SK-N-MC (cell line): ENCODE measurements at places on chromosomes 4 and X.

GRCh38 chr4:107870916-107871786, 46.4 kb downstream of the SGMS2 start:
- DNase-seq = no peak

GRCh38 chrX:11321986-11322385, 28.8 kb downstream of the AMELX start:
- DNase-seq = no peak

- no peak for DNase-seq
These were observed 78.7 kb downstream of the WDFY3 start for GRCh38 chr4:84887824-84888223.

DNA sequence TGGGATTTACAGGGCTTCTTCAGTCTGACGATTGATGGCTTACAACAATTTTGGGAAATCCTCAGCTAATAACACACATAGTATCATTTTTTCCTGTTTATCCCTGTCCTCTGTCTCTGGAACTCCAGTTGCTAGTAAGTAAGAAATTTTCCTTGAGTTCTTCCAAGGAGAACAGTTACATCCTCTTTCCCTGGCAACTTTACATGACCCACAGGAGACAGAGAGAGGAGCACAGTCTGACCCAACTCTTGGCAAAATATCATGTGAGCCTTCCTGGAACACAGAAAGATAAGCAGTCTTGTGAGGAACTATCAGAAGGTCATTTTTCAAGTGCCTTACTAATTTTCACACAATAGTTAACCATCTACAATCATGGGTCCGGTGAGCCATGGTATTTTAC, 578.7 kb upstream of the PABPC4L start:
- no peak for DNase-seq

DNA sequence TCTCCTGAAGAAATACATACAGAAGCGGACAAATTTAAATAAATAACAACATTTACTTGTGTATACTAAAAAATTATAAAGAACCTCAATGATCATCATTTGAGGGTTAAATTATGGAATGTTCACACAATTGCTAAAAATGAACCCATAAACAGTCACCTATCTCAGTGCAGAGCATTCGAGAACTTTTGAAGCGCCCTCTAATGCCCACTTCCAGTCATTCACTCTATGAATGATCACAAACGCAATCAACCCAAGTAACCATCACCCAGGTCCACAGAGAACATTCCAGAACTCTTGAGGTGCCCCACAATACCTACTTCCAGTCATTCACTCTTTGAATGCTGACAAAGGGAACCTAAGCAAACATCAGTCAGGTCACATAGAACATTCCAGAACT, 103.5 kb upstream of the PLAC1 start:
- no peak for DNase-seq

DNA sequence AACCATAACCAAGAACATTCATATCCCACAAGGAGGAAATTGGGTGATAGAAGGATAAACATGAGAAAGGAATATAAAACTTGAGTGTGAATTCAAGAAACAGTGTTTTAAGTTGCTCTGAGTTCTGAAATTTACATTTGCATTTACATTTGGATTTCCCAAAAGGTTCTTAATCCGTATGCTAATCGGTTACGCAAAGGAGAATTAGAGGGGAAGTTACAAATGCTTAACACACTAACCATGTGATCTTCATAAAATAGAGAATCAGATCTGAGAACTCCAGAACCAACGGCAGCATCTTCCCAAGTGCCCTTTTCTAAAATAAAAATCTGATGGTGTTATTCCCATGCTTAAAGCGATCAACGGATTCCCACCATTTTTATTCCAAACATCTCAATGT, 48.0 kb downstream of the PROM1 start:
- no peak for DNase-seq

DNA sequence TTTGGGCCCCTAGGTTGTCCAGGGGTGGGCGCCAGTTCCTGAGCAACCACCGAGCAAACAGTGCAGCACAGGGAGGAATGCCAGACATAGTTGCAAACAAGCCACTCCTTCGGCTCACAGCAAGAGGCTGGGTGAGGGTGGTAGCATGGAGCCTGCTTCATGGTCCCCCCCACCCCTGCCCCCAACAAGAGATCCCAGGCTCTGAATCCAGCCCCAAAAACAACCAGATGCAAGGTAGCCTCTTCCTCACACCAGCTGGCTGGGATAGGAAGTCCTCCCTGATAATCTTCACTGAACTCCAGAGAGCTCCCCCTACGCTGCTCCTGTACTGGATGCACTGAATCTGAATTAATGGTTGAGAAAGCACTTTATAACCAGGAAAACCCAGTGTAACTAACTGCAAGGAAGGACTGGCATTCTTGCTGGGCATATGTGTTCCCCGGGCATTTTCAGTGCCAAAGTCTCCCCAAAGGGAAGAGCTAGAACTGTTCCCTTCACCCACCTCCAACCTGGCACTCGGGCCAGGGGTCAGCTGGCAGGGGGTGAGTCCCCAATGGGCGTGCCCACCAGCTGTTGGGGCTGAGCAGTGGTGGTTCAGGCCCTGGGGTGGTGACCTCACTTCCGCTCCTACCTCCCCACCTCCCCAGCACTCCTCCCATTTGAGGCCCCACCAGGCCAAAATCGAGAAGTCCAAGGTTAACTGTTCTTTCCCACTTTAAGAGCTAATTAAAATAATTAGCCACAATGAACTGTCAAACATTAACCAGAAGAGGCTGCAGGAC, 1.5 kb downstream of the ELF4 start:
- no peak for DNase-seq

- DNase-seq = no peak
These were observed 12.1 kb upstream of the ING2 start for GRCh38 chr4:183492791-183493222.

GRCh38 chr4:127631420-127631819, 1.3 kb upstream of the INTU start:
- no peak for DNase-seq

DNA sequence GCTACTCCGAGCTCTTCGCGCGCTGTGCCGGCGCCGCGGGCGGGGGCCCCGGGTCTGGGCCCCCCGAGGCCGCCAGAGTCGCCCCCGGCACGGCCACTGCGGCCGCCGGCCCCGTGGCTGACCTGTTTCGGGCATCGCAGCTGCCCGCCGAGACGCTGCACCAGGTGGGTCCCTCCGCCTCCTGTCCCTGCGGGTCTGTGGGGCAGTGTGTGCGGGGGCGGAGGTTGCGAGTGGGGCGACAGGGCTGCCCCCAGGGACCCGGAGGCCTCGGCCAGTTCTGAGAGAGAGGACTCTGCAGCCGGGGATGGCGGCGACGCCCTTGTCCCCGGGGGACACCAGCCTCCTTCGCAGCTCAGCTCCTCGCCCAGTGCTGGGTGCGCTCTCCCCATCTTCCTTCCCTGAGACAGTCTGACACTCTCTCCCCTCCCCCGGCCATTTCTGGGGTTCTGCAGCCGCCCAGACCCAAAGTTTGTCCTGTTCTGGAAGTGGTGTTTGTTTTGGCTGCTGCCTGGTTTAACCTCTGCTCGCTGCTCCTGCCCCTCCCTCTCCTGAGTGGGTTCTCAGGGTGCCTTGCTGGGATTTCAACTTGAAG, 609 bp downstream of the REPS2 start:
- DNase-seq = no peak

GRCh38 chr4:183181081-183181480, 82.0 kb downstream of the WWC2 start:
- peak; percentile 86 for DNase-seq

GRCh38 chrX:84737471-84737871, 235.2 kb upstream of the HDX start:
- DNase-seq = no peak

- no peak for DNase-seq
These were observed 6.5 kb upstream of the STBD1 start for GRCh38 chr4:76300012-76300411.

DNA sequence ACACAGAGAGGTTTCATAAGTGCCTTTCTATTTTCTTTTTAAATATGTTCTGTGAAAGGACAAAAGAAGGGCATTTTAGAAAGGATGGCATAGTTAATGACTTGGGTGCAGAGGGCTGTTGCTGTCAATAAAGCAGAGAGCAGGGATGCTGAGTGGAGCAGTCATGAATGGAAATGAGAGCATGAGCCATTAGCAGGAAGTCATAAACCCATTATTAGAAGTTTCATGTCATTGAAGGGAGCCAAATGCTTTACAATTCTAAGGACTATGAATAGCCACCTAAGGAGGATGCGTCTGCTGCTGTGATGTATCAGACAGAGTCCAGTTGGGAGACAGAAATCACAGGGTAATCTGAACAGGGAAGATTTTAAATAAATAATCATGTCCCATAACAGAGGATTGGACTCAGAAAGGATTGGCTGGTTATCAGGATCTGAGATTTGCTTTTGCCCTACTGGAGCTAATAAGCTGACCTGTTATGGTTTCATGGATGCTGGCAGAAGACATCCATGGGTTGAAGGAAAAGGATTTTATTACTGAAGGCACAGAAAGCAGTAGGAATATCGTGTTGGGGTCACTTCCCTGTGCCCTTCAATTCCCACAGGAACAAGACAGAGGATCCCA, 47.5 kb upstream of the WDR19 start:
- no peak for DNase-seq

GRCh38 chrX:46959985-46960700, 47.9 kb downstream of the JADE3 start:
- no peak for DNase-seq

DNA sequence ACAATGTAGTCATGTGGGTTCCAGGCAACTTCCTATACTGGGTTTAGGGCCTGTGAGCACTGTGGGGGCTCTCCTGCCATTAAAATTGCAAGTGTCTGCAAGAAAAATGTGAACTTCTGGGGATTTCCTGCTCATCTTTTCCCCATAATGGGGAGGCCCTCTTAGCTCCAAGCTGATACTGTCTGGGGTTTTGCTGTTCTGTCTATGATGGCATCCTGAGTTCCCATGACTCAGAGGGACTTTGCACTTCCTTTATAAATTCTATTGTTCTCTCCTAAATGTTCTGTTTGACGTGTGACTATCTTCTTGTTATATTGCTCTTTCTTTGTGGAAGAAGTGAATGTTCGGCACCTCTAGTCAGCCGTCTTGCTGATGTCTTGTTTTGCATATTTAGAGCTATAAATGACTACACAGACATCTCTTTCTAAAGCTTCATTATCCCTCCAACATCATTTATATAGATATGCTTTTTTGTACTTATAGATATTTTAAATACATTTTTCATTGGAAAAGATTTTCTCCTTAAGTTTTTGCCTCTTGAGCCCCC, 465.8 kb downstream of the NAF1 start:
- no peak for DNase-seq

- no peak for DNase-seq
These were observed 7.4 kb downstream of the PSAPL1 start for GRCh38 chr4:7427361-7427760.

DNA sequence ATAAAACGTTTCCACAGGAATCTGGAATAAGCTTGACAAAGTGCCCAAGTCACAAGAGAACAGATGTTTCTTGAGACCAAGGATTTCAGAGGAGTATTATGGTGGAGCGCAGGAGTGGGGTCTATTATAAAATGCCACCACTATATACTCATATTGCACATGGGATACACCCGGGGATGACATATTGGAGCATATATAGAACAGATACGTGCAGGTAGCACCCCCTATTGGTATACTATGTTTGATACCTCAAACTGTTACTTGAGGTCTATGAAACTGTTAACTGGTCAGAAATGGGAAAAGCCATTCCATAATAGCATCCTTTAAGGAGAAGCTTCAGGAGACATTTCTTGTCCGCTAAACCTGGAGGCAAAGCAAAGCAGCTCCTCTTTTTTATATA, 86.0 kb downstream of the PCYT1B start:
- no peak for DNase-seq

GRCh38 chr4:181766061-181766548, 477.1 kb upstream of the TENM3 start:
- no peak for DNase-seq

- DNase-seq = no peak
These were observed 91.7 kb upstream of the ADRA2C start for GRCh38 chr4:3674479-3674851.

DNA sequence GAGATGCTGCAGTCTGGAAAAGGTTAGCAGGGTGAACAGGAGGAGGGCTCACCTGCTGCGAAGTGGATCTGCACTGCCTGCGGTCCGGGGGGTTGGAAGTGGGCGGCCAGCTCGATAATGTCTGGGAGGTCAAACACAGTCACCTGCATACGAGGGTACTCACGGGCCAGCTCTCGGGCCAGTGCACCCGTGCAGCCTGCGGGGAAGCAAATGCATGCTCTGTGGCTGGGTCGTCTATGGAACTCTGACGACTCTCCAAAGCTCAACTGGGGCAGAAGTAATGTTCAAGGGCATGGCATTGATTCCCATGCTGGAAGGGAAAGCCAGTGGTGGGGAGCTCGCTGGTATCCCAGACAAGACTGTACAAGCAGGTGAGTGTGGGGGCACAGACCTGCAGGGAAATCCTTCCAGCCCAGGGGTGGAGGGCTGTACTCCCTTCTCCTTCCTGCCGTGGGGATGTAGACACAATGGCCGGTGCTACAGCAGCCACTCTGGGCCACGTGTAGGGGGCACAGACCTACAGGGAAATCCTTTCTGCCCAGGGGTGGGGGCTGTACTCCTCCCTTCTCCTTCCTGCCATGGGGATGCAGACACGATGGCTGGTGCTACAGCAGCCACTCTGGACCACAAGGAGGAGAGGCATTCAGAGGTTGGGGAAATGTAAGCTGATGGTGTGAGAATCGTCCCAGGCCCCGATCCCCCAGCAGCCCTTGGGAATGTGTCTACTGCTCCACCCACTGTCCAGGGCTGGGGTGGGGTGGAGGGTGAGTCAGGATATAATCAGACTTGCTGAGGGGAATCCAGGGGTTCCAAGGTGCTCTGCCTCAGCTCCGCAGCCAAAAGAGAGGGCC, 26.2 kb upstream of the SLC25A6 start:
- DNase-seq = no peak

DNA sequence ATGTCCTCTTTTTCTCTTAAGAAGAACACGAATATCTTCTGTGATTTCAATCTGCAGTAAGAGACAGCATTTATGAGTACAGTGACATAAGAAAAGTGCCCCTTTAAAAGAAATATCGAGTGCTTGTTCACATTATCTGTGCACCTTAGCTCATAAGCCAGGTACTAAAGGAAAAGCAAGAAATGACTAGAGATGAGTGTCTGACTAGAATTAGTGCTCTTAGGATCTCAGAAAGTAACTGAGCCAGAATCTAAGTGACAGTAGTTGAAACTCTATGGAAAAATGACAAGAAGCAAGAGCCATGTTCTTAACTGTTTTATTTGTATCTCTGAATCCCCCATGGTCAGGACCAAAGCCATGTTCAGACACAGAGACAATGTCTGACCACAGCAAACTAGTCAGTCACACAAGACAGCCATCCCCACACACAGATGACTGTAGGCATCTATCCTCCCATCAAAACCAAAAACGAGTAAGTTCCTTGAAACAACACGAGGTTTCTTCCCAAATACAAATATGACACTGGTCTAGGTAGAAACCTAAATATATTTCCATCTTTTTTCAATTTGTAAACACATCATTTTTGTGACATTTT, 36.8 kb downstream of the ACSL4 start:
- DNase-seq = no peak

DNA sequence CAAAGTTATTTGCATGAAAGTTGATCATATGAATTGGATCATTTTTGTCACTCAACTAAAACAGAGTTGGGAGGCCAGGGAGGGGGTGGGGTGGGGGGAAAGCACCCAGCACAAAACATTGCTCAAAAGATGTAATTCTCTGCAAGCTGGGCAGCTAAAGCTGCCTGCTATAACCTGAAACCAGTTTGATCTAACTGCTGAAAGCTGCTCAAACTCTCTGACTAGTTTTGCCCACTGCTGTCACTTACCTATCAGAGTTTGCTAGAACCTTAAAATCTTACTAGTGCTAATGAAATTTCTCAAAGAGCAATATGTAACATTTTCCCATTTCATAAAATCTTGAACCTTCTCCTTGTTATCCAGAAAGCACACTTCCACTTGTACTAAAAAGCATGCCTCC, 10.4 kb downstream of the CXCL8 start:
- no peak for DNase-seq

- no peak for DNase-seq
These were observed 430.6 kb downstream of the DTHD1 start for GRCh38 chr4:36712013-36712412.
